Hematopoietic multipotent progenitor cell treated with erythropoietin and hydrocortisone succinate and interleukin-3 and kit ligand, for 15 days (in vitro differentiated cells): ENCODE measurements at places on chromosomes 16 and 17.
A peak's percentile ranks its signal among the peaks of the same experiment; 100 is the strongest.

DNA sequence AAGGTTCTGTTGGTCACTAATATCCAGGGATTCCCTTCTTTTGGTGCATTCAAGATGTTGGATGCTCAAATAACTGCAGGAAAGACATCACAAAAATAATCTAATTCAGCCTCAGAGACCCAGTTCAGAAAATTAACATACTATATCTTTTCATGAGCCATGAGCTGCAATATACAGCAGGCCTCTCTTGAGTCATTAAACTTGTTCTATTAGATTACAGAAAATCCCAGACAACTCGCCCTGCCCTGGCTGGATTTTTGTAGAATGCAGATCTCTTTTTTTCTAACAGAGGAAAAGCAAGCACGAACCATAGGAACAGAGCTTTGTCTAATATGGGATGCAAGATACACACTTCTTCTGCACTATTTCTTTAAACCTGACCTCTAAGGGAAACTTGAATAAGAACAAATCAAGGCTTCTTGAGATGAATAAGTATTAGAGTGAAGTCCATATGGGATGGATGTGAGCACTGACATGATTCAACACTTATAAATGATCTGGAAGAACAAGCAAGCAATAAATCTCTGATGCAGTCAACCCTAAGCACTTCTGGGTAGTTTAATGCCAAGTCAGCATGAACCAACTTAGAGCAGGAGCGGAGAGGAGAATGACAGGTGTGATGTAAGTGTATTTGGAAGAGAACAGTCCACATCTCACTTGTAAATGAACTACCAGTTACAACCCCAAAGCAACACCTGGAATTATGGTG lies 70.7 kb upstream of the GNAO1 start:
- no peak for DNase-seq

DNA sequence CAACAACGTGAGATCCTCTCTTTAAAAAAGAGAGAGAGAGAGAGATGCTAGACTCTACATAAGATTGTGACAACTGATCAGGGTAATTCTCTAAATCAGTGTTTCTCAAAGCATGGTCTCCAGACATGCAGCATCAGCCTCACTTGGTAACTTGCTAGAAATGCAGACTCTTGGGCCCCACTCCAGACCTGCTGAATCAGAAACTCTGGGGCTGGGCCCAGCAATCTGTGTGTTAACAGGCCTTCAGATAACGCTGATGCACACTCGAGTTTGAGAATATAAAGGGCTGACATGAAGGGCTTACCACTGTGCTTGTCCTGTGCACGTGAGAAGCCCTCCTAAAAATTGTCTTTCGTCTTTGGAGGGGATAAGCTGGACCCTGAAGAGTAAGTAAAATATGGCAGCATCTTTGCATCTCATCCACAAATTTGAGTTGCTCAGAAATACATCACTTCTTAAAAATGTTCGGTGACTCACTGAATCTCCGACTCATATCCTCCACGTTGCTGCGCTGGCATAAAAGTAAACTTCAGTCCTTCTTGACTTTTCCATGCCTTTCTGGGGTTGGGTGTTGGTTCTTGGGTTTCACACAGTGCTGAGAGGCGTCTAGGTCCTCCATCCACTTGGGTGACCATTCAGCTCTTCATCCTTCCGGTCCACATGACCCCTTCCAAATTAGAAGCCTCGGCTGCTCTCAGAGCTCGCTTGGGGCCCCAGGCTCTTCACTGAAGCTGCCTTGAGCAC lies 26.1 kb upstream of the KDM8 start:
- DNase-seq: no peak

DNA sequence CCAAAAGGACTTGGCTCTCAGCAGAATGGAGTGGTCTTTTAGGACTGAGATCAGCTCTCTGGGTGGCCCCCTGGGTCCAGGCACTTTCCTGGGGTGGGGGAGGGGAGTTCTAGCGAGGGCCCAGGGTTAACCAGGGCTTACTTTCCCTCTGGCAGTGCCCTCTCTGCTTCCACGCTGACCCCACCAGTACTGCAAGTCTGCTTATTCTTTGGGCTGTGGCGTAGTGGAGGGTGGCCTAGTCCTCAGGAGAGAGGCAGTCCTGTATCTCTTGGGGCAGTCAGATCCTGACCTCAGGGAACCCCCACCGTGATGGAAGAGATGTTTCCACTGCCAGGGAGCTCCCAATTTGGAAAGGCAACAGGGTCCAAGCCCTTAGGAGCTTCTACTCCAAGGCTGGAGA lies 79.4 kb downstream of the CCDC182 start:
- no peak for DNase-seq

DNA sequence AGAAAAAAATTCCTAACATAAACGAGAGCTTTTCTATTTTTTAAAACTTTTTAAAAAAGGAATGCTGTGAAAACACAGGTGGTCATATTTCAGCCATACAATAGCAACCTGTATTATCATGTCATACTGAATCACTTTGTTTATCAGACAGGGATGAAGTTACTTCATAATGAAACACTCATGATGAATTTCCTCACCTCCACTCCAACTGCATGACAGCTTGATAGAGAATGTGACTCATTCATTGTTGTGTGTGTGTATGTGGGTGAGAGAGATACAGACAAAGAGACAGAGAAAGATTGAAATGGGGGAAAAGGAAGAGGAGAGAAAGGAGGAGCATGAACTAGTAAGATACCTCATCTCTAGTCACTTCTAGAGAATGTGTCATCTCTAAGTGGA lies 109.0 kb downstream of the SYCE1L start:
- DNase-seq: no peak

DNA sequence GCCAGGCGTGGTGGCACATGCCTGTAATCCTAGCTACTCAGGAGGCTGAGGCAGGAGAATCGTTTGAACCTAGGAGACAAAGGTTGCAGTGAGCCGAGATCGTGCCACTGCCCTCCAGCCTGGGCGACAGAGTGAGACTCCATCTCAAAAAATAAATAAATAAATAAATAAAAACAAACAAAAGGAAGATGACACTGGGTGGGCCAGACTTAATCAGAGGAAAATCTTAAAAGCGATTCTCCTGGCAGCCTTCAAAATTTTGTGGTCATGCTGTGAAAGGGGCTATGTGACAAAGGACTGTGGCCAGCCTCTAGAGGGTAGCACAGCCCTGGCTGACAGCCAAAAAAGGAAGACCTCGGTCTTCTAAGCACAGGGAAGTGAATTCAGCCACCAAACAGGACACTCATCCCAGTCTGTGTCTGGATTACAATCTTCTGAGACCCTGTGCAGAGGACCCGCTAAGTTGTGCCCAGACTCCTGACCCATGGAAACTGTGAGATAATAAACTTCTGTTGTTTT lies 391.1 kb downstream of the CNTNAP4 start:
- DNase-seq: no peak

DNA sequence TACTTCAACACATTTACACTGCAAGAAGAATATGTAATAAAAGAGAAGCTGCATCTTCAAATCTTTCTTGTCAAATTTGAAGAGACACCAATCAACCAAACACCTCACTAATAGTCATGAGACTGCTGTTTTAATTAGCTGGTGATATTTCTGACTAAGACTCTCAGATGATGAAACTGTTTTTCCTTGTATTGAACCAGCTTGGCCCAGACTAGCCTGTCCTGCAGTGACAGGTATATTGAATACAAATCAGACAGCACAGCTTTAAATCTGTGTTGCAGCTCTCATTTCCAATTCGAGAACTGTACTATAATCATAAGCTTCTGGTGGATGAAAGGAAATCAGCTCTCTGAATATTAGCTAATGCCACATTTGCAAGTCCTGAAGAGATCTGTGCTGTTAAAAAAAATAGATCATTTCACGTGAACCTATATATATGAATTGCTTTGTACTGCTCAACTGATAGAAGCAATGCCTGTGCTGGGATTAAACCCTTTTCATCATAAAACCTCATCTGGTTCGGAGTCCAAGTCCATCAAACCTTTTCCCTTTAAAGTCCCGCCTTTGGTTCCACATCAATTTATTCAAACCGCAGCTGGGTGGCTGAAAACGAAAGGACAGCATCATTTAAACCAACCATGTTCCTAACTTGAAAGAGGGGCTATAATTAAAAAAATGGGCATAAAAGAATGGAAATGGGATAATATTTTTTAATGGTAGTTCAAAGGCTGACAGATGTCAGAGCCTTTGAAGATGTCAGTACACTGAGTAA lies 306.2 kb downstream of the CEP112 start:
- no peak for DNase-seq

GRCh38 chr17:17104494-17104893 lies 62.2 kb downstream of the MPRIP start:
- DNase-seq: no peak

- no peak for DNase-seq
Measured at GRCh38 chr16:84055366-84055765, 12.8 kb upstream of the SLC38A8 start.

GRCh38 chr16:1072526-1073261 lies at the start of gene SSTR5:
Gene SSTR5 (plus strand): TSS chr16:1072747. CDS start chr16:1078869, 6,122 bp downstream.
- no peak for DNase-seq

DNA sequence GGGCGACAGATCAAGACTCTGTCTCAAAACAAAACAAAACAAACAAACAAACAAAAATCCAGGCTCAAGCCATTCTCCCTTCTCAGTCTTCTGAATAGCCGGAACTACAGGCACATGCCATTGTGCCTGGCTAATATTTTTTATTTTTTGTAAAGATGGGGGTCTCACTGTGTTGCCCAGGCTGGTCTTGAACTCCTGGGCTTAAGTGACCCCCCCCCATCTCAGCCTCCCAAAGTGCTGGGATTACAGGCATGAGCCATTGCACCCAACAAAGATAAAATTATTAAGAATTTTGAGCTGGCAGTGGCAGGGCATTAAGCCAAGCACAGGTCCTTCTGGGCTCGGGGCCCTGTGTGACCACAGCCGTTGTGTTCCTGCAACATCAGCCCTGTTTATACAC lies 69.9 kb upstream of the CBX4 start:
- DNase-seq: no peak

GRCh38 chr16:78298986-78299385 lies 199.5 kb downstream of the WWOX start:
- no peak for DNase-seq

DNA sequence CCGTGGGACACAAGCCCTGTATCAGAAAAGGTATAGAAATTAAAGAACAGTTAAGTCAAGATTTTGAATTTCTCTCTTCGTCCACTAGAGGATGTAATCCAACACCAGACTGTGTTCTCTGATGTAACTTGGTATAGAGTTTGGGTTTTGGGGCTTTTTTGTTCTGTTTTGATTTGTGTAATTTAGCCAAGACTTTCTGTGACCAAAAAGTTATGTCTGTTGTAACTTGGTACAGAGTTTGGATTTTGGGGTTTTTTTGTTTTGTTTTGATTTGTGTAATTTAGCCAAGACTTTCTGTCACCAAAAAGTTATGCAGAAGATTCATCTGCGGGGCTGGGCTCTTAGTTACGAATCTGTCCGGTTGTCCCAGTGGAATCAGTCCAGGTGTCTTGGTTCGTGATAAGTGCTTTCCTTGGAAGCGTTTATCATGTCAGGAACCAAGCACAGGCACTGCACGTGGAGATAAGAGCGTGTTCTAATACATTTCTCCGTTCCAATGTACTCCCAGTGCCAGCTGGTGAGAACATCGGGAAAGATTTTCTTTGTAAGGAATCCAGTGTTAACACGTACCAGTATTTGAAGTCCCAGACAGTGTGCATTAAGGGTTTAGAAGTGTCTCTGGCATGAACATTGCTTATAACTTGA lies 44.1 kb upstream of the SEC14L1 start:
- DNase-seq: peak; percentile 73

DNA sequence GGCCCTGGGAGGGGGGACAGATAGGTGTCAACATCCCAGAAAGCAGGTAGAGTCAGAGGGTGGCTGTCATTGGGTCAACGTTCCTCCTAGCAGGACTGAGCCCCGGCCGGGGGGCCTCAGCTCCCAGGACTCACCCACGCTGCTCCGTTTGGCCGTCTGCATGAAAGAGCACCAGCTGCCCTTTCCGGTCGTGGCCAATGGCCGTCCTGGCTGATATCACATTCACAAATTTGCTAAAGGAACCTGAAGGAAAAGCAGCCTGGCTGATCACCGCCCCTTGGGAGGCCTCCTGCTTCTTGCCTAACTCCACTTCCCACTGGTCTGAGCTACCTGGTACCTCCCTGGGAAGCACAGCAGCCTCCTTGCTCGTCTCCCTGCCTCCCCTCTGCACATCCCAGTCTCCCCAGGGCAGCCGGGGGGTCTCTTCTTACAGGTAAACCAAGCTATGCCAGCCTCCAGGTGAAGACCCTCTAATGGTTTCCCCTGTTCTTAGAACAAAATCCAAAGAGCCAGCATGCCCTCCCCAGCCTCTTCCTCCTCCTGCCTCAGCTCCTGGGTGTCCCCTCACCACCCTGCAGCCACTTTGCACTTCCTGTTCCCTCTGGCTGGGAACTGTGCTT lies 3.4 kb downstream of the NAGPA start:
- DNase-seq: no peak

- no peak for DNase-seq
Measured at GRCh38 chr17:19812407-19812806, 55.3 kb downstream of the ULK2 start.

DNA sequence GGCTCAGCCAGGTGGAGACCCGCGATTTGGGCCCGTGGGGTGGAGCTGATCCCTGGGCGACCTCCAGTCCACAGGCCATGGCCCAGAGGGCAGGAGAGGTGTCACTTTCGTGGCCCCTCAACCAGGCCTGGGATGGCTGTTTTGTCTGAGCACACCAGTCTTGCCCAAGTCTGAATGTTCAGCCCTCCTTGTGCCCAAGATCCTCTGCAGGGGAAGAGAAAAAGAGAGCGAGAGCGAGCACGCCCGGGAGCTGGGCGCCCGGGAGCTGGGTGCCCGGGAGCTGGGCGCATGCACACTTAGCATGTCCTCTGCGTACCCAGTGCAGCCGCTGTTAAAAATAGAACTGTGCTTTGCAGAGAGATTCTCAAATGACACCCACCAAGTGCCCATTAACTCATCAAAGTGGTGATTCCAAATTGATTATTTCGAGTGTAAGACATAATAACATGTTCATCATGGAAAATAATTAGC lies 403.3 kb upstream of the TNRC6C start:
- no peak for DNase-seq

DNA sequence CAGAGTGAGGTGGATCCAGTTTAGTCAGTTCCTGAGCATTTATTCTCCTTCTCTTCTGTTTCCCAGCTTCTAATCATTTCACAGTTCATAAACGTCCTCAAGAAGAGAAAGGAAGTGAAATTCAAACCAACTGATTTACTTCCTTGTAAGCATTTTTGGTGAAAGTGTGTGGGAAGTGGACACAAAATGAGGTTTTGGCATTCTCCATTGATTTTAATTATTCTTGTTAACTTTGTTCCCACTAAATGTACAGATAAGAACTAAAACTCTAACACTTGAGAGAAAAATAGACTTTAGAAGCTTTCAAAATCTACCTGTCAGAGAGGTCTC lies 42.7 kb upstream of the CORO6 start:
- DNase-seq: no peak

DNA sequence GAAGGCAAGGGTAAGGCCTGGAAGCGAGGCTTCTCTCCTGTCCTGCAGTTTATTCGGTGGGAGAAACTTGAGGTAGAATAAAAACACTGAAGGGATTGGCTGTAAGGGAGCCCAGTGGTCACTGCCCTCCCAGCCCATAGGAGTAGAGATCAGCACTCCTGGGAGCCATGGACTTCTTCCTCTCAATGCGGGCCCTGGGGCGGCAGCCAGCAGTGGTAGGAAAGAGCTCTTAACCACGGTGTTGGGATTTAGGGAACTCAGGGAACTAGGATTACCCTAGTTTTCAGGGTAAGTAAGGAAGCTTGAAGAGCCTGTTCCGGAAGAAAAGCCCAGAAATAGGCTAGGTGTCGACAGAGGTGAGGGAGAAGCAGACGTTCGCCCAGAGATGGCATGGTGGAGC lies 23.8 kb upstream of the NAGLU start:
- no peak for DNase-seq

- no peak for DNase-seq
Measured at GRCh38 chr16:54000361-54000760, 286.2 kb downstream of the IRX3 start.

- no peak for DNase-seq
Measured at GRCh38 chr17:48254896-48255295, 147.3 kb downstream of the SNX11 start.
